ENCODE measurements at places on chromosomes 11 and 22.
A peak's percentile ranks its signal among the peaks of the same experiment; 100 is the strongest.

DNA sequence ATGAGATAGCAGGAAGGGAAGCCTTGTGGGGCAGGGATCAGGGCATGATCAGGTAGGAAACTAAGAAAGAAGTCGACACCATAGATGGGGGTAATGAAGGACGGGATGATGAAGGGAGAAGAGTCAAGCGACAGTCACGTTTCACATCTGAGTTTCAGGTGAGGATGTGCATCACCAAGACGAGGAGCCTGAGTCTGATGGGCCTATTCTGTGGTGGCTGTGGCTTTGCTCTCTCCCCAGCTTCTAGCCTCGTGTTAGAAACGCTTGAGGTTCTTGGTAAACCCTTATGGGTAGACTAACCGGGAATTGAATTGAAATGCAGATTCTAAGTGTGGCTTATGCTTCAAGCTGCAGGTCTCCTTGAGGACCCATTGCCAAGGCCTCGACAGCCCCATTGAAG, 45.6 kb upstream of the LMO1 start:
- no peak for DNase-seq

- DNase-seq = no peak
Measured at GRCh38 chr11:111155021-111155420, 90.5 kb upstream of the POU2AF2 start.

DNA sequence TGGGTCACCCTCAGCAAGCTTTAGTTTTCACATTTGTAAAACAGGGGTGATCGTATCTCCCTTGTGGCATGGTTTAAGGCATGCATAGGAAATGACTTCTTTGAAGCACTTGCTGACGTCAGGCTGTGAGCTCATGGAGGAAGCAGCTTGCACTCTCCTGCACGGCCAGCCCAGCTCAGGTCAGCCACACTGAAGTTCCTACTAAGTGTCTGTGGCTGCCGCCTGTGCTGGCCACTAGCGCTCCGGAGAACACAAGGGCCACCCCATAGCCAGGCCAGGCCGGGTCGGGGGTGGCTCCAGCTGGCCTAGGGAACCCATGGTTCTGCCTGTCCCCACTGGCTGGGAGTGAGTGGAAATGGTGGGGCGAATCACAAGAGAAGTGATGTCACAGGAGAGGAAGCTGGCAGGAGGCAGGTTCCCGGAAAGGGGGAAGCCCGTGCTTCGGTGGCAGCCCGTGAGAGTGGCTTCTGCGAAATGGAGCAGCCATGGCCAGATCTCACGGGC, 28.2 kb downstream of the KCTD17 start:
- peak; percentile 5 for DNase-seq

- DNase-seq = no peak
Measured at GRCh38 chr11:111541254-111542061, 938 bp downstream of the LAYN start.

DNA sequence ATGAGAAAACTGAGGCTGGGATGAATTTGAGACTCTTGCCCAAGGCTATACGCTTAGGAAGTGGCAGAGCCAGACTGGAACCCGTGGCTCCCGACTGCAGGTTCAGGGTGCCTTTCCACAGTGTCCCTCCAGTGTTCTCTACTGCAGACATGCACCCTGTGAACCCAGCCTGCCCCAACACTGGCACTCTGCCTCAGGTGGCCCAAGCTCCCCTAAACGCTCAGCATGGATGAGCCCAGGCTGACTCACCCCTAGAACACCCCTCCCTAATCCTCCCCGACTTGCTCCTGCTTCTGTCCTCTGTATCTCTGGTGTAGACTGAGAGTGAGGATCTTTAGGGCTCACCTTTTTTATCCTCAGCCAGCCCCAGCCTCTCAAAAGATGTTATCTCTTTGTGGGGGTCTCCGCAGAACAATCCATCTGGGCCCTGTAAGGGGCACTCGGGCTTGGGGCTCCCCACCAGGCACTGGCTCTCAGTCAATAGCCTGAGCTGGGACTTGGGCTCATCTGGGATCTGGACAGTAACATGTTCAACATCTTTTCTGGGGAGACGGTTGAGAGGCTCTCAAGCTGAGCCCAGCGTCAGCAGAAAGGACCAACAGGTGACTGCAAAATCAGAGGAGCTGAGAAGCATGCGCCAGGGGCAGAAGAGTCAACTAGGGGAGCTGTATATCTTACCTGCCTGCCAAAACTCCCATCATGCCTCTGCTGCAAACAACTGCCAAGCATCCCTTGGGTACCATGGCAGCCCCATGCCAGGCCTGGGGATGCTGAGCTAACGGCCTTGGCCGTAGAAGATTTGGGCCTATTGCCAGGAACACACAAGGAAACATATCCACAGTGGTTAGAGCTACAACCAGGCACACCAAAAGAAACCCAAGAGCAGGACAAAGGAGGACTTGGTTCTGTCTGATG, 176.2 kb downstream of the BUD13 start:
- no peak for DNase-seq
